ENCODE measurements at places on chromosomes 4 and X.

GRCh38 chrX:41481264-41482109 is 34.3 kb downstream of the NYX start:
- no peak for DNase-seq

GRCh38 chr4:189200353-189200752 is 740.3 kb upstream of the FRG1 start:
- no peak for DNase-seq

DNA sequence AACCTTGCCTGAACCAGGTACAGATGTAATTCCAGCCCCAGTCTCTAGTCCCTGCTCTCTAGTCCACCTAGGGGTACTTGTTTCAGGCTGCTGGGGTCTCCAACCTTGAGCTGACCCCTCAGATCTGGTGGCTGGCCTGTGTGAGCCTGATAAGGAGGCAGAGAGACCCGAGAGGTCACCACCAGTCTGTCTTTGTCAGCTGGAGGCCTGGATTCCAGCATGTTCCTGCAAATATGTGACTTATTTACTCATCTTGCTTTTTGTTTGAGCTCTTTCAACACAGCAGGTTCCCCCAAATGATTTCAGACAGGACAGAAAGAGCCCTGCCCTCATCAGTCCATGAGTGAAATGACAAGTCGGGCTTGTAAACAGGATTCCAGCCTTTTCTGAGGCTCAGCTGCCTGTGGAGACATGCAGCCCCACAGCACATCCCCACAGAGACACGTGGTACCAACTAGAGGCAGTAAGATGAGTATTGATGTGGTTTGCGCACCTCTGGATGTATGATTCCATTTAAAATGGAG is 37.5 kb upstream of the STK26 start:
- DNase-seq, result no peak

DNA sequence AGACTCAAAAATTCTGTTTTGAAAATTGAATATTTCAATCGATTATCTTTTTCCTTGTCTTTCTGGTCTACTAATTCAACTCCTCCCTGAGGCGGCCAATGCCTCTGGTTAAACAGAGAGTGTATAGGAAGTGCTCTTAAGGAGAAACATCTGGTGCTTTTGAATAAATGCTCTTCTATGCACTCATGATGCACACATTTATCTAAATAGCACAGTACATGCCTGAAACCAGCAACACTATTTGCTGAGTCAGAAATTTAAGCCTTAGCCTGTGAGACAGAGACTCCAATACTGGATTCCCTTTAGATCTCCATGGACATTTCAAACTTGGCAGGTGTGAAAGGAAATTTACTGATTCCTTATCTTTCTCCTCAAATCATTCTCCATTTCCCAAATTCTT is 118.6 kb downstream of the SLIT2 start:
- DNase-seq, result peak; percentile 5

DNA sequence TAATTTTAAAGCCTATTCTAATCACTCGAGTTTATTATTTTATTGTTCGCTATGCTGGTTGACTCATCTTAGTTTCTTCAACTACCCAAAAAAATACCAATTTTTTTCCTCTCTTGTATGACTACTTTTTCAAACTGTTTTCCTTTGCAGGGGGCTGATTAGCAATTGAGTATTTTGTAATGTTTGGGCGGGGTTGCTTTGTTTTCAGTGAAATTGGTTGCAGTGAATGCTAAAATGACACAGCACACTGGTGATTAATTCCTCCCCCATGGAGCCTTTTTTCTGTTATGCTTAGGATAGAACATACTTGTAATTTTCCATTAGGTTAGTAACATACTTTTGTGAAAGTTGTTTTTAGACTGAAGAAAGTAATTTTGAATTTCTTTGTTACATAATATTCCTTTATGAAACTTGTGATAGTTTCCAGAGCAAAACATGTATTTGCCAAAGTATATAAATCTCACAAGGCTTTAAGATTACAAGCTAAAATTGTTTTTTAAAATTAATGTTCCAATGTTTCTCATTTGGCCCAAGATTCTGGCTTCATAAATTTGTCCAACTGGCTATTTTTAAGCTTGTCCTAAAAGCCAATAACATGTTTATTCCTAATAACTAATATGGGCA is 120.4 kb downstream of the CHIC1 start:
- peak; percentile 2 for DNase-seq

- no peak for DNase-seq
Observed at GRCh38 chr4:68433582-68433981, 13.7 kb upstream of the TMPRSS11E start.

- DNase-seq, result no peak
Observed at GRCh38 chr4:144564358-144564757, 81.6 kb upstream of the HHIP start.

DNA sequence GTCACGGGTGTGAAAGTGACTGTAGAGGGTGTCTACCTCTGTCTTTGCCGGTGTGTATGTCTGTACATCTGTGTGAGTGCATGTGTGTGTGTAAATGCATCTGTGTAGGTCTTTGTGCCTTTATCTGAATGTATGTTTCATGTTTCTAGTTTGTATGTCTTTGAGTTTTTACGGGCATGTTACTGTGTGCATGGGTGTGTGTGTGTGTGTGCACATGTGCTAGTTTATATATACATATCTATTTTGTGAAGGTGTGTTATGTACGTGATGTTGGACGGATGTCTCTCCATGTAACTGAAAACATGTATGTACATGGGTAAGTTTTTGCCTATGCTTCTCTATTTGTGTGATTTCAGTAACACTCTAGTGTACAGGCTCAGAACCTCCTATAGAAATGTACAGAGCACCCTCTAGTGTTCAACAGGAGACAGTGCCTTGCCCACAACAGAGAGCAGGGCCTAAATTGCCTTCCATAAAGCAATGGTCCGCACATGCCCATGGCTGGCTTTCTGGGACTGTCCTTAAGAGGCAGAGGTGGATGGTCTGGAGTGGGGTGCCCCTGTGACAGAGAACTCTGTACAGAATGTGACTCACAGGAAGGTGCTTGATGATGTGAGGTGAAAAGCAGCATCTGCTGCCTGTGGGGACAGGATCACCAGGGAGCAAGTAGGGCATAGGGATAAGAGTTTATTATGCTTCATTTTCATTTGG is 343.5 kb downstream of the RAPGEF2 start:
- DNase-seq, result peak; percentile 52

- DNase-seq, result no peak
Observed at GRCh38 chrX:111265486-111265885, 4.8 kb downstream of the CAPN6 start.

GRCh38 chrX:72045552-72046277 is 86.0 kb downstream of the RTL5 start:
- DNase-seq, result no peak

GRCh38 chrX:36198575-36198974 is 279.0 kb downstream of the CFAP47 start:
- DNase-seq, result no peak

DNA sequence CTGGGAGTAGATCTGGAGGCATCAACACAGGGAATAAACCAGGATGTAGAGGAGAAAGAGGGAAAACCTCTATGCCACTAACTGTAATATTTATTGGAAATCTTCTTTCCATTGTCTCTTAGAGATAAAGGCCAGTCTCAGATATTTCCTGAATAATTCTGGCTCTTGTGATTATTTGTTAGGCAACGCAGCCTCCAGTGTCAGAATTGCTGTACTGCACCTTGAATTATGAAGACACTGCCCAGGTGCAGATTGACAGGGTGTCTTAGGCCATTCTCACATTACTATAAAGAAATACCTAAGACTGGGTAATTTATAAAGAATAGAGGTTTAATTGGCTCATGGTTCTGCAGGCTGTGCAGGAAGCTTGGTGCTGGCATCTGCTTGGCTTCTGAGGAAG is 100.7 kb upstream of the ZDHHC15 start:
- no peak for DNase-seq

DNA sequence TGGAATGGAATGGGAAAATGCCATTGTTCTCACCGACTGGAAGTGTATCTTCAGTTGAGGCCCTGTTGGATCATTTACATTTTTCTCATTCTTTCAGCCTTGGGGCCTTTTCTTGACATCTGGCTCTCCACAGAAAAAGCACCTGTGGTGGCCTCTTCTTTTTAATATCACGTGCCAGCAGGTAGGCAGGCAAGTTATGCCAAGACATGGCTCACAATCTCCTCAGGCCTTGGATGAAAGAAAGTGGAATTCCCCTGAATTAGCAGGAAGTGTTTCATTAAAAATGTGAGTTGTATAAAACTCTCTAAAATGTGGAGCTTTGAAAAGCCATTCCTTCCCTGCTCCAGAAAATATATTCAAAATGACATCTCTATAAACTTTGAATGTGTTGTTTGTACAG is 122.1 kb downstream of the FRAS1 start:
- DNase-seq, result no peak

DNA sequence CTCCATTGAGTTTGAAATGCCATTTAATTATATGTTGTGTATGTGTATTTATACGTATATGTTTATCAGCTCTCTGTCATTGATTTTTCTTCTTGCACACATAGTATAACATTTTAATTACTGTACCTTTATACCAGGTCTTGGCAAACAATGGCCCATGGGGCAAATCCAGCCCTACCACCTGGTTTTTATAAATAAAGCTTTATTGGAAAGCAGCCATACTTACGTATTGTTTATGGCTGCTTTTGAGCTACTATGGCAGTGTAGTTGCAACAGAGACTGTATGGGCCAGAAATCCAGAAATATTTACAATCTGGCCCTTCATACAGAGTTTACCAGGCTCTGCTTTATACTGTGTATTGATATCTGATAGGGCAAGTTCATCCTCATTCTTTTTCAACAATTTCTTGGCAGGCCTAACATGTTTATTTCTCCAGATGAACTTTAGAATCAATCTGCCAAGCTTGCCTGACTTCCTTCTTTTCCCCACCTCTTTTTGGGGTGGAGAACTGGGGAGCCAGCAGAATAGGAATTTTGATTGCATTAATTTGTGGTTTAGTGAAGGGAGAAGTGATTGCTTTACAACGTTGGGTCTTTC is 15.8 kb downstream of the DCUN1D4 start:
- no peak for DNase-seq

- DNase-seq, result peak; percentile 73
Observed at GRCh38 chrX:119541188-119541587, 24.0 kb downstream of the STEEP1 start.

GRCh38 chrX:69066966-69067525 is 98.2 kb downstream of the PJA1 start:
- DNase-seq, result no peak

DNA sequence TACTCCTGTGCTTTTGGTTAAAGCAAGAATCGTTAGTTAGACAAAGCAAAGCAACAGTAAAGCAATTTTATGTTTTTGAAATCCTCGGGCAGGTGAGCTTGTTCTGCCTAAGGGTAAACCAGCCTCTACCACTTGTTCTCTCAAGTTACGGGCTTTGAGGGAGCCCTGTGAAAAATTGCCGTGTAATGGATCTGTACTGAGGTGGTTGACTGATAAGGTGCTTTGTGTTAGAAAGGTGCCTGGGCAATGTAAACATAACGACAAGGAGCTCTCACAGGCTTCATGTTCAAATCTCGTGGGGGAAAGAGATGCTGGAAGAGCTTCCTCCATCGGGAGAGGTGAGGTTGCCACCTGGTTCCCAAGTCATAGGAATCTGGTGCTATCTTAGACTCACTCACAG is 111.8 kb downstream of the TRAPPC11 start:
- no peak for DNase-seq

- DNase-seq, result no peak
Observed at GRCh38 chrX:13026877-13027652, 17.4 kb downstream of the FAM9C start.

GRCh38 chr4:105627620-105628019 is 75.2 kb downstream of the ARHGEF38 start:
- DNase-seq, result no peak

- DNase-seq, result no peak
Observed at GRCh38 chr4:130699004-130699403, 1603.1 kb downstream of the C4orf33 start.

DNA sequence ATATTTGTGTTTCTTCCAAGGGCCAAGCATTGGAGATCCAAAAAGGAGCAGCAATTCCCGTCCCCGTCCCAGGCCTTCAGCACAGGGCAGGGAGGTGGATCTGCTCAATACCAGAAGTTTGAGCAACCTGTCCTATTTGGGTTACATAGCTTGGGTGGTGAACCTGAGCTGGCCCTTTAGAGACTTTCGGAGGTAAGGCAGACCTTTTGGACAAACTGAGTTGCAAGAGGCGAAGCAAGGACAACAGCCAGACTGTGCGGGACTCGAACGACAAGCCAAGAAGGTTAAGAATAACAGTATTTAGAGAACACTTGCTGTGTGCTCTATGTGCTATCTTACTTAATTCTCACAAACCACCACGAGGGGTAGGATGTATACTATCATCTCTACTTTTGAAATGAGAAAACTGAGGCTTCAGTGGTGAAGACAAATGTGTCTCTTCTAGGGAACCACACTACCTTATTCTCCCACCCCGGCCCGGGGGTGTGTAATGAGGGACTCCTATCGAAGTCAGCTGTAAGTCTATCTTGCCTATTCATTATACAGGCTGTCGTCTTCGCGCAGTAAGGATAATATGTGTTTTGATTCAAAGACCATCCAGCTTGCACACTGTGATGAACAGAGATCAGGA is 1.3 kb downstream of the NOP14 start:
- no peak for DNase-seq

DNA sequence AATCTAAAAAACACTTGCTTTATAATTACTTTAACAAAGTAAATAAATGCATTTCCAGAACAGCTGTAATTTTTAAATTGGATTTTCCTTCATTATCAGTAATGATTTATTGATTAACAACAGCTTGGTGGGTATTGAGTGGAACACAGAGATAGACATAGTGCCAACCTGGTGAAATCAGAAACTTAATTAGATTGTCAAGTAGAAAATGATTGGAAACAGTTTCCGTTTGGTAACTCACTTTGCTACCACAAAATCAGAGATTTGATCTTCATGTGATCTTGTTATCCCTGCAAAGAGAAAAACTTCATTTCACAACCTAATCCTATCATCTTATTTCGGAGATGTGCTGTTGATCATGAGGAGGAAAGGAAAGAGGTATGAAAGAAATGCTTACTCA is 70.8 kb downstream of the CAPN6 start:
- DNase-seq, result no peak

DNA sequence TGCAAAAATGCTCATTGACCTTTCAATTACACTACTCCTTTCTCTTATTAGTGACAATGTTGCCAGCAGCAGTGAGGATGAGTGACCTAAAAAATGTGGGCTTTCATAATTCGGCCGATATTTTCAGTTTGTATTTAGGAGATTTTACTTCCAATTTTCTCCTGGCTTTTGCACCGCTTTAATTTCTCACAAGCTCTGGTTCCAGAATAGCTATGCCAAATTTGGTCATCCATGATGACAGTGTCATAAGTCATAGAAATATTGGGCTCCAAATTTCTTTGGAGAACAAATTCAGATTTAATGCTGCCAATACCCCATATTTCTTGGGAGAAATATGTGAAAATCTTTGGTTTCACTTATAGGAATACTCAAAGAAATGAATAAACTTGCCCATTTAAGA is 187.7 kb upstream of the HCCS start:
- no peak for DNase-seq

Measured in brain microvascular endothelial cell (primary cell).